ENCODE measurements at places on chromosomes 4 and X. TPM values are rescaled to one million over a fixed set of nuclear protein-coding genes. Genes with fewer than 3 reads are reported as not detected.

DNA sequence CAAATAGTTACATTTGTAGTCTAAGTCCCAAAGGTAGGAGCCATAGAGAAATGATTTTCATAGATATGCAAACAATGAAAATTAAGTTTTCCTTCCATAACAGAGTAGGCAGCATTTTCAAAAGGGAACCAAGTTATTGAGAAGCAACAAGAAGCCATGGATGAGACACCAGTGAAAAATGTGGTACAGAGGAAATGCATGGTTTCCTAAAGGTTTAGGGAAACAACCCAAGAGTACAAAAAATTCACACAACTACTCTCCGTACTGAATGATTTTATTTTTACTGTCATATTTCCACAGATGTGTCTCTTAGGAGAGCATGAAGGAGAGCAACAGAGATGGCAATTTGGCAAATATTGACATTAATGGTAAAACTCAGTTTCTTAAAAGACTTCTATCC lies 1408.9 kb upstream of the PCDH7 start:
- no peaks in the 10 kb centered on the region for H3K27me3 ChIP-seq
- H3K4me3 ChIP-seq, result no peak overlapping the region

GRCh38 chr4:97978791-97979488 lies 164.3 kb downstream of the STPG2 start:
- no peaks in the 10 kb centered on the region for H3K4me1 ChIP-seq
- H3K27ac ChIP-seq, result no peak overlapping the region
- no peaks in the 10 kb centered on the region for H3K36me3 ChIP-seq
- DNase-seq, result no peak
- no peak overlapping the region for H3K4me3 ChIP-seq
- no peaks in the 10 kb centered on the region for H3K27me3 ChIP-seq

GRCh38 chr4:92483341-92483740 lies 179.6 kb downstream of the GRID2 start:
- H3K4me1 ChIP-seq, result no peaks in the 10 kb centered on the region
- no peak overlapping the region for H3K4me3 ChIP-seq
- DNase-seq, result no peak
- H3K36me3 ChIP-seq, result no peaks in the 10 kb centered on the region
- no peak overlapping the region for H3K27ac ChIP-seq
- no peaks in the 10 kb centered on the region for H3K27me3 ChIP-seq

- no peaks in the 10 kb centered on the region for H3K36me3 ChIP-seq
- H3K4me3 ChIP-seq, result no peak overlapping the region
- H3K27ac ChIP-seq, result no peak overlapping the region
- no peaks in the 10 kb centered on the region for H3K27me3 ChIP-seq
Measured at GRCh38 chr4:39259571-39260330, 77.4 kb downstream of the WDR19 start.

DNA sequence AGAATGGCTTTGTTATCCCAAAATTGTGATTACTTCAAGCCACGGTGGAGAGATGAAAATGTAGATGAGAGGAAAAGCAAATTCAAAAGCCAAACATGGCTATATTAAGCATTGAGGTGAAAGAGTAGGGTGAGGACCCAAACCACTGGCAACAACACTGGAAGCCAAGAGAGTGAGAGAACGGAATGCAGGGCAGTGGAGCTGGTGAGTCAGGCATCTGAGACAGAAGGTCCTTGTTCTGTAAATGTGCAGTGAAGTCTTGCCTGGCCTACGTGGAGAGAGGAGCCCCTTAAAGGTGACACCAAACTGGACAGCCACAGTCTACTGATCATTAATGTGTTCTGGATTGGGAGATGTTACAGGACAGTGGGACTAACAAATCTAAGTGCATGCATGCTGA lies 22.8 kb upstream of the SEC24B start:
- no peak overlapping the region for H3K27ac ChIP-seq
- H3K36me3 ChIP-seq, result no peaks in the 10 kb centered on the region
- DNase-seq, result no peak
- H3K27me3 ChIP-seq, result no peaks in the 10 kb centered on the region
- no peaks in the 10 kb centered on the region for H3K4me1 ChIP-seq

DNA sequence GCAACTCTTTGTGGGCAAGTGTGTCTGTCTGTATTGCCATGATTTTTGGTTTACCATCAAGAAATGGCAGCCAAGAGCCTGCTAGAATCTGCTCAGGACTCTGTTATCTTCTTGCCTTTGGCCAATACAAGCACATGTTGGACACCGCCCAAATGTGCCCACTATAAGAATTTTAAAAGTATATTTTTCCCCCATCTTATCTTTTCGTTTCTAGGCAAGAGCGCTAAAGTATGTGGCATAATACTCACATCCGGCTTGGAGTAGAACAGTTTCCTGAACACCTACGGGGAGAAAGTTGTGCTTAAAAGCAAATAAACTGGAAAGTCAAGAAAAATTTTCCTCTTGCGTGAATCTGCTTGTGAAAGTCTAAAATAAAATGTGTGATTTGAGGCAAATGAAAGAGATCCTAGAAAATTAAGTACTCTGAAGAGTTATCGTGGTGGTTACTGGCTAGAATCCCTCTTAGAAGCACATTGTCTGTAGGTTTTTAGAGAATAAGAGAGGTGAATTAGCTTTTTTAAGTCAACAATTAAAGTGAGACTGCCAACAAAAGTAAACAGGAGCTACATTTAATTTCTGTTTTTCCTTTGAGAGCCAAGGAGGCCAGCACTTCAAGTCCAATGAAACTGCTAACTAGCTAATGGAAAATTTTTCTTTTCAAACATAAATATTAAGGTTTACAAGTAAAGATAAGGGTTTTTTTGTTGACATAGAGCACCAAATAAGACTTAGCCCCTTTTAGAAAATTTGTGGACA lies 220.2 kb downstream of the SOWAHB start:
- H3K4me3 ChIP-seq, result no peak overlapping the region
- no peaks in the 10 kb centered on the region for H3K36me3 ChIP-seq
- no peak for DNase-seq
- no peaks in the 10 kb centered on the region for H3K4me1 ChIP-seq

DNA sequence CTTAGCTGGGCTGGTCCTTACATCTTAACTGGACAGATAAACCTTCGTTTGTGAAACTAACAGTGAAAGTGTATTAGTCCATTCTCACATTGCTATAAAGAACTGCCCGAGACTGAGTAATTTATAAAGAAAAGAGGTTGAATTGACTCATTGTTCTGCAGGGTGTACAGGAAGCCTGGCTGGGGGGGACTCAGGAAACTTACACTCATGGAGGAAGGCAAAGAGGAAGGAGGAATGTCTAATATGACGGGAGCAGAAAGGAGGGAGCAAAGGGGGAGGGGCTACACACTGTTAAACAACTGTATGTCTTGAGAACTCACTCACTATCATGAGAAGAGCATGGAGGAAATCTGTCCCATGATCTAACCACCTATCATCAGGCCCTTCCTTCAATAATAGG lies 1566.5 kb upstream of the PCDH7 start:
- no peaks in the 10 kb centered on the region for H3K4me1 ChIP-seq
- H3K36me3 ChIP-seq, result no peaks in the 10 kb centered on the region
- H3K4me3 ChIP-seq, result no peak overlapping the region
- H3K27ac ChIP-seq, result no peak overlapping the region
- DNase-seq, result no peak

- H3K4me3 ChIP-seq, result no peak overlapping the region
- H3K36me3 ChIP-seq, result no peaks in the 10 kb centered on the region
- H3K27me3 ChIP-seq, result no peaks in the 10 kb centered on the region
- no peak for DNase-seq
Measured at GRCh38 chrX:19188566-19188965, 66.3 kb upstream of the ADGRG2 start.

GRCh38 chr4:140326395-140326993 lies 47.0 kb upstream of the SCOC start:
- no peak overlapping the region for H3K4me3 ChIP-seq
- DNase-seq, result peak; percentile 77
- no peaks in the 10 kb centered on the region for H3K4me1 ChIP-seq
- H3K36me3 ChIP-seq, result no peaks in the 10 kb centered on the region

DNA sequence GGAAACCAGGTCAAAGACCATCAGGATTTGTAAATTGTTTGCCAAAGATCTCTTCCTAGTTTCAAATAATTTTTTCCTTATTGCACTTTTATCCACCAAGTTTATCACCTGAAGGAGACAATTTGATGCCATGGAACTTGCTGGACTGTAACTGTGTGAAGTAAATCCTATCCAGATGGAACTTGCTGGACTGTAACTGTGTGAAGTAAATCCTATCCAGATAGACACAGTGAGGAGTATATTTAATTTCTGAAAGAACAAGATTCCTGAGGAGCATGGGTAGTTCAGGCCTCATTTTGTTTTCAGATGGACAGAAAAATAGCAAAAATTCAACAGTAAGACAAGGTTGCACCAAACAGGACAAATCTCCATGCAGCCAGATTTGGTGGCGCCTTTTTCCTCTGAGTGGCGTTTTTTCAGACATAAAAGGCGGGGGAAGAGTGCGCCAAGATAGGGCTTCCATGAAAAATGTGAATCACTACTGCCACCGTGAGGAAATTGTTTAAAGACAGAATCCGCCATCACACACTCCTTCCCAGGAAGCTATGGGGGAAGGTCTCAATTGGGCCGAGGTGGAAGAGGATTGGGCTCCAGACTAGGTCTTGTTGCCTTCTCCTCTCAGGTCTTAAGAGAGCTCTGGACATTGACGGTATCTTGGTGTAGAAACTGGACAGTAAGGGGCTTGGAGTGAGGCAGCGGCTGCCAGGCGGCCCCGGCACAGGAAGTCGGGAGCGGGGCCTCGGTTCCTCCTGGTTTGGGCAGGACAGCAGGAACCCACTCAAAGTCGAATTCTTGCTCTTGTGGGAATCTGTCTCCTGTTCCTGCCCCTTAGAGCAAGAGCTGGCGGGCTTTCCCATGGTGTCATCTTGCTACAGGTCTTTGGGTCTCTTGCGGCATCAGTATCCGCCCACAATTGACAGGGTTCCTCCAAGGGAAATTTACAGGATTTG lies 234.7 kb downstream of the OR13H1 start:
- H3K4me3 ChIP-seq, result no peak overlapping the region
- DNase-seq, result peak; percentile 87
- H3K36me3 ChIP-seq, result no peaks in the 10 kb centered on the region
- no peaks in the 10 kb centered on the region for H3K4me1 ChIP-seq
- no peaks in the 10 kb centered on the region for H3K27me3 ChIP-seq
- H3K27ac ChIP-seq, result no peak overlapping the region

- no peak overlapping the region for H3K27ac ChIP-seq
- H3K27me3 ChIP-seq, result no peaks in the 10 kb centered on the region
- H3K36me3 ChIP-seq, result no peaks in the 10 kb centered on the region
- H3K4me3 ChIP-seq, result no peak overlapping the region
- no peak for DNase-seq
- peaks cover 4% of the 10 kb centered on the region for H3K4me1 ChIP-seq
Measured at GRCh38 chr4:70739496-70740337, 18.0 kb downstream of the RUFY3 start.

DNA sequence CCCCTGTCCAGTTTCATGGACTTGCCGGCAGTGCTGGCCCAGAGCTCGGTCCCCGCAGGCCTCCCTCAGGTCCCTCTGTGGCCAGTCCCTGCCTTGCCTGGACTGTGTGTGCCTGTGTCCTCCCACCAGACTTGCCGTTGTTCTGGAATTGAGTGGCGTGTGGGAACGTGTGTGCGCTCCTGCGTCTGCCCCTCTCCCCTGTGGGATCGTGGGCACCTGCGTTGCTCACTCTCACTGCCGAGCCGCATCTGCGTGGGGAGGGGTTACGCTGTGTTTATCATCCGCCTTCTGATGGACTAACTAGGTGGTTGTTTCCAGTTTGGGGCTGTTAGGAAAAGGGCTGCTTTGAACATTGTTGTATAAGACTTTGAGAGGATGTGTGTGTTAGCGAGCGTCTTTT lies 21.2 kb downstream of the PCGF3 start:
- no peak for DNase-seq
- H3K27me3 ChIP-seq, result no peaks in the 10 kb centered on the region
- H3K36me3 ChIP-seq, result no peaks in the 10 kb centered on the region
- peaks cover 13% of the 10 kb centered on the region for H3K4me1 ChIP-seq
- peak overlapping the region; percentile 32 for H3K27ac ChIP-seq
- no peak overlapping the region for H3K4me3 ChIP-seq

GRCh38 chr4:15002659-15003400 lies 549 bp downstream of the CPEB2 start:
- DNase-seq, result peak; percentile 72
- H3K27me3 ChIP-seq, result no peaks in the 10 kb centered on the region
- no peaks in the 10 kb centered on the region for H3K36me3 ChIP-seq
- peak overlapping the region; percentile 63 for H3K4me3 ChIP-seq
- H3K27ac ChIP-seq, result peak overlapping the region; percentile 100

- no peak overlapping the region for H3K27ac ChIP-seq
- no peak for DNase-seq
- H3K27me3 ChIP-seq, result no peaks in the 10 kb centered on the region
- no peaks in the 10 kb centered on the region for H3K4me1 ChIP-seq
Measured at GRCh38 chr4:157509341-157509740, 288.8 kb downstream of the GRIA2 start.

GRCh38 chr4:184255361-184255760 lies 37.7 kb upstream of the ENPP6 start:
- no peaks in the 10 kb centered on the region for H3K36me3 ChIP-seq
- H3K27me3 ChIP-seq, result no peaks in the 10 kb centered on the region
- H3K4me3 ChIP-seq, result no peak overlapping the region
- H3K4me1 ChIP-seq, result no peaks in the 10 kb centered on the region

DNA sequence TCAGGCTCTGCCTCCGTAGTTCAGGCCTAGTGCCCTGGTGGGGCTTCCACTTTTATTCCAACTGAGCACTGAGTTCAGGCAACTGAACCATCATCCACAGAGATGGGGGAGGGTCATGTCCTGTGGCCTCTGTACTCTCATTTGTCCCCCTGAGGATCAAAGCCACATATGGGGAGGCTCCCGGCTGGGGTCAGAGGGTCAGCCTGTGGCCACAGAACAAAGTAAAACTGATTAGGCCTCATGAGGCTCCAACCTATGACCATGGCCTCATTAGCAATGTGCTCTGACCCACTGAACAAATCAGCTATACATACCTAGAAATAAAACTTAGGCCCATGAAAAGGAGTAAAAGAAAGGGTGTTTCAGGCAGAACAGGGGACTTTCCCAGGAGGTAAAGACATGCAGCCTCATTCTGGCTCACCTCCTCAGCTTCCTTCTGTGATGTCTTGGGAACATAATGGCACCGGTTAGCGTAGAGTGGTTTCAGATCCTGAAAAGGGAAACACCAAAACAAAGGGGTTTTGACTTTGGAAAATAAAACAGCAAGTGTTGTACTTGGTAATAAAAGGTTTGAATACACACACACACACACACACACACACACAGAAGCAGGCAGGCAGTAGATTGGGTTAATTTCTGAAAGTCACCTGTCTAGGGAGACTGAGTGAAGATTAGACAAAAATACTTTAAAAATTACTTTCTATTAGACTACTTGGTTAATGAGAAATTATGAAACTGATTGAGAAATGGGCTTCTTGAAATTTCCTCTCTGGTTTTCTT lies 24.3 kb downstream of the TMEM255A start:
- no peaks in the 10 kb centered on the region for H3K36me3 ChIP-seq
- no peaks in the 10 kb centered on the region for H3K4me1 ChIP-seq
- no peak for DNase-seq
- H3K27ac ChIP-seq, result no peak overlapping the region
- H3K4me3 ChIP-seq, result no peak overlapping the region

GRCh38 chr4:41339812-41340809 lies 83.4 kb downstream of the UCHL1 start:
- no peak overlapping the region for H3K4me3 ChIP-seq
- peak; percentile 92 for DNase-seq
- no peak overlapping the region for H3K27ac ChIP-seq

GRCh38 chr4:111812114-111812513 lies 333.1 kb upstream of the FAM241A start:
- H3K4me1 ChIP-seq, result no peaks in the 10 kb centered on the region
- no peaks in the 10 kb centered on the region for H3K27me3 ChIP-seq
- H3K27ac ChIP-seq, result no peak overlapping the region
- no peak for DNase-seq
- no peaks in the 10 kb centered on the region for H3K36me3 ChIP-seq

TACC3 gene
- 12.2 TPM for total RNA-seq

DUX4 gene
- not detected for total RNA-seq

HS3ST1 gene
- total RNA-seq, result 39.0 TPM

DDX60 gene
- total RNA-seq, result 31.6 TPM

TEX13A gene
- not detected for total RNA-seq

STBD1 gene
- 4.5 TPM for total RNA-seq

NDST3 gene
- 0.09 TPM for total RNA-seq

VEGFC gene
- 14.3 TPM for total RNA-seq

Measured in kidney (tissue), 22 donors.